T-helper 2 cell (primary cell): ENCODE measurements at places on chromosomes 3 and 15.

DNA sequence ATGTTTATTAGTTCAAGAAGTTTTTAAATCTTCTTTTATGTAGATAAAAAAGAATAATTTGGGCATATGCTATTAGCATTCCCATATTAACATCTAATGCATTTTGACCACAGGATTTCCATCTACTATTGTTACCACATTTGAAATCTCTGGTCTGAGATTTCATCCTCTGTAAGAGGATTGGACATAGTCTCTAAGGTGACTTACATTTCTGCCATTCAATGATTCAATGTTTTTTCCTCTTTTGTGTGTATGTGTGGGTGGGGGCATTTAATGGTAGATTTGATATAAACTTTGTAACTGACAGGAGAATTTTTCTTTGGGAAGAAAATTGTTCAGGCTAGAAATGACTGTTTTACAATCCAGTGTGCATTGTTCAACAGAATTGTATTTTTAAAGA is 307.3 kb upstream of the RBMS3 start:
- DNase-seq, result no peak

DNA sequence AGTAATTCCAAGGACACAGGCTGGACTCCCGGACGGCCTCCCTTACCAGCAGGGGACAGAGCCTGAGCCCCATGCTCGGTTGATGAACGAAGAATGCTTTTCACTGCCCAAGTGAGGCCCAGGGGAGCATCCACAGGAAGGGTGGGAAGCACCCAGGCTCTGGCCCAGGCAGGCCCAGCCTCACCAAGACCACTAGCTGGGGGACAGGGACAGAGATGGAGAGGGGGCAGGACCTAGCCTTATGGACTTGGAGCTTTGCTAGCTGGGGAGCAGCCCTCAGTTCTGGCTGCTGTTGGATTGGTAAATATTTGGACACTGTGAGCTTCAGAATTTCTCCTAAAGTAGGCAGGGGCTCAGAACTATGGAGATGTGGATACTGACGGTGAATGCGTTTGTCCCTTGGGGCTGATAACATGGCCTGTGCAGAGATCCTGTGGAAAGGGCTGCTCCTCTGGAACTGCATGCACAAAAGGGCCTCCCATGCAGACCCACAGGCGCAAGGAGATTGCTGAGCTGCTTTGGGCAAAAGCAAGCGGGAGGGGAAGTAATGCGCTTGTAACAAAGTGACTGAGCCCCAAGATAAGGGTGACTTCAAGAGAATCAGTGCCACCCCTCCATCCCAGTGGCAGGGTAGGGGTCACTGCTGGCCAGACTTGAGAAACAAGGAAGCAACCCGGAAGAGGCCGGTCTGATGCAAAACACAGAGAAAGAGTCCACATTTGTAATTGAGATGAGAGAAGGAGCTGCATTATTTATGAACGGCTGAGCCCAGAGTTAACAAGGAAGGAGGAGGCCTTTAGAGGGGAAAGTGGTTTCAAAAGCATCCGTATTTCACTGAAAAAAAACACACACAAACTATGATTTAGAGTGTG is 70.1 kb upstream of the MEF2A start:
- DNase-seq, result no peak

- no peak for DNase-seq
Observed at GRCh38 chr3:30161375-30161774, 445.0 kb upstream of the TGFBR2 start.

- no peak for DNase-seq
Observed at GRCh38 chr3:107271787-107272387, 105.4 kb upstream of the CCDC54 start.

DNA sequence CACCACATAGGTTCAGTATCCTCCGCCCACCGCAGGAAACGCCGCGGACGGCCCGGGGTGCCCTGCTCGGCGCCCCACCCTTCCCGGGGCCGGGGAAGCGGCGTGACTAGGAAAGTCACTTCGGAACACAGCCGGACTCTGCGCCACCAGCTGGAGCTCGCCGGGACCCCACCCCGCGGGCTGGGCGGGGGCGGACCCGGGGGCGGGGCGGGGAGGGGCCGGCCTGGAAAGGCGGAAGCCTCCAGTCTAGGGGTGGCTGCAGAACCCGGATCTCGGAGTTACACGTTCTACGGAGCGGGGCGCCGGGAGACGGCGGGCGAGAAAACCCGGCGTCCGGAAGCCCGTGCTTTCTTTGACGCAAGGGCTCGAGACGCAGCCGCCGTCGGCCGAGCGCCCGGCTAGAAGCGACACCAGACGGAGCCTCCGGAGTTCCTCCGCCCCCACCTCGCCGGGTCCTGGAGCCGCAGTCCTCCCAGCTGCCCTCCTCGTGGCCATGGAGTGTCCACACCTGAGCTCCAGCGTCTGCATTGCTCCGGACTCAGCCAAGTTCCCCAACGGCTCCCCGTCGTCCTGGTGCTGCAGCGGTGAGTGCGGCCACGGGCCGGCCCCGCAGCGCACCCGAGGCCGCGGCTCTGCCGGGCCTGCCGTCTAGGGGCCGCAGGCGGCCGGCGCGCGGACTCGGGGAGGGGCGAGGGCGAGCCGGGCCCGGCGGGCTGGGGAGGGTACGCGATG is at the start of gene USP3:
TSS of gene USP3 (plus strand) at position 347 of the 732 bp plus-strand sequence. CDS start at position 494, 147 bp downstream.
- peak; percentile 88 for DNase-seq

GRCh38 chr3:43001556-43002121 is 22.5 kb downstream of the GASK1A start:
- no peak for DNase-seq

GRCh38 chr15:89907289-89907688 is 5.5 kb downstream of the ARPIN start:
- no peak for DNase-seq

- no peak for DNase-seq
Observed at GRCh38 chr3:154085799-154086198, 35.4 kb upstream of the ARHGEF26 start.

GRCh38 chr15:78616506-78616905 is 4.3 kb downstream of the CHRNA3 start:
- DNase-seq, result no peak

DNA sequence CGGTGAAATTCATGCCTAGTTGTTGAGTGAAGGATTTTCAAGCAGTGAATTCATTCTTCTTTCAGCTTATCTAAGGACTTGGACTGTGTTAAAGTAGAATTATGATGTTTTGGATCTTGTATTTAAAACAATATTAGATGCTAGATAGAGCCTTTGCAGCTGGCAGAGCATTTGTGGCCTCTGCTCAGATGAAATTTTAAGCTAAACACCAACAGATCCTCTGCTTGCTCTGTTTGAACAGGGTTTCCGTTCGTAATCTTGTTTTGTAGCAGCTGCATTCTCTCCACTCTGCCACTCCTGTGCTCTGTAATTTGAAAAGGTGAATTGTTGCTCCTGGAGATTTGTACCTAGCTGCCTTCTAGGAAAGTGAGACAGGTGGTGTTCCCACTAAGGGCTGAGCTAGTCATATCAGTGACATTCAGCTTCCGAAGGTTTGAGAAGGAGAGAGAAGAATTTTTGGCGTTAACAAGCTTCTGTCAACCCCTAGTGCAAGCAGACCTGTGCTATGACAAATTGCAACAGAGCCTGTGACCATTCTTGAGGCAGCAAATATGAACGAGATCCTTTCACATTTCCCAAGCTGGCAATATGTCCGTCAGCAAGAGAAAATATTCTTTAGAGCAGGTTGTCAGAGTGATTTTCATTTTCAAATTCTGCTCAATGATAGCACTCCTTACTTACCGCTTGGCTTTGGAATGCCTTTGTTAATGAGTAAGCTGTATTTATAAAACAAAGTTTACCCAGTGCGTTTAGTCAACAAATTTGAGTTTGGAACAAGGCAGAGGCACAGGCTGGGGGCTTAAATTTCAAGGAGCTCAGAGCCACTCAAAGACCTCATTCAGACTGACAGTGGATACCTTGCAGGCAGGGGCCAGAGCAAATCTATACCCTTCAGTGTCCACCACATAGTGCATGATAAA is 5.3 kb downstream of the CHST2 start:
- DNase-seq, result no peak

- DNase-seq, result no peak
Observed at GRCh38 chr3:43765521-43765971, 74.8 kb downstream of the ABHD5 start.

GRCh38 chr15:79140846-79141570 is 50.4 kb upstream of the RASGRF1 start:
- DNase-seq, result no peak

DNA sequence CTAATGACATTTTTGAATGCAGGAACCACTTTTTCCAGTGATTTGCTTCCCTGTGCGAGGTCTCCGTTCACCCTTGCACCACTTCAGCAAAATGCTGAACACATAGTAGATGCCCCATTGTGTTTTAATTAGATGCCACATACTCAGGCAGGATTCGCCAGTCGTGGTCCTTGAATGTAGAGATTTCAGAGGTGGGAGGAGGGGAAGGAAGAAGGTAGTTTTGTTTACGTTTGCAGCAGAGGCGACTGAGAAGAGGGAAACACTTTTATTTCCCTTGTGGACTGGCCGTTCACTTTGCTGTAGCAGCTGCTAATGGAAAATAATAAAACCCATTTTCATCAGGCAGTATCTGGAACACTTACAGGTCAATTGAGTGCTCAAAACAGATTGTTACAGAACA is 262.8 kb upstream of the TBL1XR1 start:
- DNase-seq, result no peak

DNA sequence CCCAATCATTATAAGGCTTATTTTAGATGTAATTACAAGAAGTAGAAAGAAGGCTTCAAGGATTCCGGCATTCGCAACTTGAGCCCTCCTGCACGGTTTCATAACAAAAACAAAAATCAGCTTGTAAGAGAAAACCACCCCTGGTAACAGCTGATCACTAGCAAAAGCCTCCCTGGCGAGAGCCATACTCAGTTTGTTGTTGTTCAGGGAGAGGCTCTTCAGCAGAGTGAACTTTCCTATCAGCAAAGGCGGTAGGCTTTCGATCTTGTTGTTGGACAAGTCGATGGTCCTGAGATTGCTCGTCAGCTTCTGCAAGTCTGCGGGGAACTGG is 710 bp downstream of the LRRC57 start:
- no peak for DNase-seq

DNA sequence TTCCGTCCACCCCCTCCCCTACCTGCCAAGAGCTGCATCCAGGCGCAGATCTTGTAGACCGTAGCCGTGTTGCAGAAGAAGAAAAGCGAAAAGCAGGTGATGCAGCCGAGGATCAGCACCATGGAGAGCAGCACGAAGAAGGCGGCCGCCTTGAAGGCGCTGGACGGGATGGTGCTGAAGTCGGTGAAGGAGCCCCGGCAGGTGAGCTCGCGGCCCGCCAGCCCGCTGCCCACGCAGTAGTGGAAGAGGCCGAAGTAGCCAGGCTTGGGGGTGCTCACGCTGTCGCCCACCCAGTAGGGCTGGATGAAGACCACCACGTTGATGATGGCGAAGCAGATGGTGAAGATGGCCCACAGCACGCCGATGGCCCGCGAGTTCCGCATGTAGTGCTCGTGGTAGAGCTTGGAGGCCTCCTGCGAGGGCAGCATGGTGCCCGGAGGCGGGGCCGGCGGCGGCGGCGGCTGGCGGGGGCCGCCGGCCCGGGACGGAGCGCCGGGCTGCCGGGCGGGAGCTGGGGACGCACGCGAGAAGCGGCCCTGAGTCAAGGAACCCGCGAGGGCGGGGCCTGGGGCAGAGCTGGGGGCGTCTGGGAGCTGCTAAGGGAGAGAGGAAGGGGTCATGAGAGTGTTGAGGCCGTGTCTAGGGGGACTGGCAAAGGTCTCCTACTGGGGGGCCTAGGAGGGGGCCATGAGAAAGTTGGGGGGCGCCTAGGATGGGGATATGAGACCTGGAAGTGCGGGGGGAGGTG is 1.2 kb downstream of the LHFPL4 start:
- DNase-seq, result no peak
